ENCODE measurements at places on chromosomes 7 and 10. TPM values are rescaled to one million over a fixed set of nuclear protein-coding genes. Genes with fewer than 3 reads are reported as not detected.

GRCh38 chr10:76021398-76021797 is 590.0 kb downstream of the LRMDA start:
- no peak for DNase-seq

DNA sequence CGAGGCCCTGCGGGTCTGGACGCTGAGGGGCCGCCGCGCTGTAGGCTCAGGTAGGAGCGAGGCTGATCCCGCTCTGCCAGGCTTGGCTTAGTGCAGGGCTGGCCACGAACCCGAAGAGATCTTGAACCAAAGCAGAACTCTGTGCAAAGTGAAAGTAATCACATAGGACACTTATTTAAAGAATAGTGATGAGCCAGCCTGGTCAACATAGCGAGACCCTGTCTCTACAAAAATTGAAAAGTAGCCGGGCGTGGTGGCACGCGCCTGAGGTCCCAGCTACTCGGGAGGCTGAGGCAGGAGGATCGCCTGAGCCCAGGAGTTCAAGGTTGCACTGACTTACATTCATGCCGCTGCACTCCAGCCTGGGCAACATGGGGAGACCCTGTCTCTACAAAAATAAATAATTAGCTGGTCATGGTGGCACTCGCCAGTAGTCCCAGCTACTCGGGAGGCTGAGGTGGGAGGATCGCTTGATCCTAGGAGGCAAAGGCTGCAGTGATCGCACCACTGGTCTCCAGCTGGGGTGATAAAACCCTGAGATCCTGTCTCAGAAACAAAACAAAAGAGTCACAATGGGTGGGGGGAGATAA is 541 bp downstream of the ZSCAN25 start:
- DNase-seq = no peak

Gene CARD11
- polyA plus RNA-seq = 1.2 TPM

DNA sequence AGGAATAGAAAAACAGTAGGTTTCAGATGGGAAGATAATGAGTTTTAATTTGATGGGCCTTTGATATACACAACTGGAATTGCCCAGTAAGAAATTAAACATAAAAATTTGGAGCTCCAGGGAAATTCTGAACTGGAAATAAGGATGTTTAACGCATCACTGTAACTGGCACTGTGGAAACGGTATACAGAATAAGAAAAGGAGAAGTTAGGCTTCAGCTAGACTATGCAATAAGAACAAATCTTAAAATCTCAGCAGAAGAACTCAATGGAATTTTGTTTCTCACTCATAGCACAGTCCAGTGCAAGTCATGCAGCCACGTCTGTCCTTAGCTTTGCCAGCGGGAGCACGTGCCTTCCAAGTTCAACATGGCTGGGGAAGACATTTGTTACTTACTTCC is 52.9 kb upstream of the FGL2 start:
- no peak for DNase-seq

DNA sequence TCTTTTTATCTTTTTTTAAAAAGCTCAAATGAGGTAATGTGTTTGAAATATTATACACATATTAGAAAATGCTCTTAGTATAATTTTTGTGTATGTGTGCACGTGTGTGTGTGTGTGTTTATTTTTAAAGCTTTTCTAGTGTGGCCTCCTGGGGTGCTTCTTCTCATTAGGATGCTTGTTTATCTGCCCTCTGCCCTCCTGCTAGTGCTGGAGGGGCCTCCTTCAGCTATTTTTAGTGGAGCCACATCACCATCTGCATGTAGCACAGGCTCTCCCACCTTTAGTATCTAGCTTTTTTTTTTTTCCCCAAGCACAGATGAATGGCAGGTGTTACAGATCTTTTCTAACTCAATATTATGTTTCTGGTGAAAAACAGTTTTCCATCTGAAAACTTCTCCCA is 155.7 kb upstream of the TMEM229A start:
- no peak for DNase-seq

DNA sequence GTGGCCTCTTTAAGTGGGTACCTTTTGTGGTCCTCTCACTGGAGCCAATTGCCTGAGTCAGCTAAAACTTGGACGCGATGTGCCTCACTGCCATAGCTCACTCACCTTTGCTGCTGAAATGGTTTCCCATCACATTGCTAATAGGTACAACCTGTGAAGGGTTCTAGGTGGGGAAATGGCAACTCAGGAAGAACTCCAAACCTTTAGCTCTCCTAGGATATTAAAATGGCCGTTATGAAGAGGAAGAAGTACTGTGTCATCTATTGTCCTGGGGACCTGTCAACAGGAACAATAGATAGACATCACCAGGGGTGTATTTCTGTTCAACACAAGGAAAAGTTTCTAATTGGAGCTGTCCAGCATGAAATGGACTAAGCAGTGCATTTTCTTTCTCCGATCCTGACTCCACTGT is 1.2 kb upstream of the ZNF655 start:
- DNase-seq = no peak

- peak; percentile 44 for DNase-seq
These were observed 25.8 kb upstream of the TMEM120A start for GRCh38 chr7:76020031-76020714.

DNA sequence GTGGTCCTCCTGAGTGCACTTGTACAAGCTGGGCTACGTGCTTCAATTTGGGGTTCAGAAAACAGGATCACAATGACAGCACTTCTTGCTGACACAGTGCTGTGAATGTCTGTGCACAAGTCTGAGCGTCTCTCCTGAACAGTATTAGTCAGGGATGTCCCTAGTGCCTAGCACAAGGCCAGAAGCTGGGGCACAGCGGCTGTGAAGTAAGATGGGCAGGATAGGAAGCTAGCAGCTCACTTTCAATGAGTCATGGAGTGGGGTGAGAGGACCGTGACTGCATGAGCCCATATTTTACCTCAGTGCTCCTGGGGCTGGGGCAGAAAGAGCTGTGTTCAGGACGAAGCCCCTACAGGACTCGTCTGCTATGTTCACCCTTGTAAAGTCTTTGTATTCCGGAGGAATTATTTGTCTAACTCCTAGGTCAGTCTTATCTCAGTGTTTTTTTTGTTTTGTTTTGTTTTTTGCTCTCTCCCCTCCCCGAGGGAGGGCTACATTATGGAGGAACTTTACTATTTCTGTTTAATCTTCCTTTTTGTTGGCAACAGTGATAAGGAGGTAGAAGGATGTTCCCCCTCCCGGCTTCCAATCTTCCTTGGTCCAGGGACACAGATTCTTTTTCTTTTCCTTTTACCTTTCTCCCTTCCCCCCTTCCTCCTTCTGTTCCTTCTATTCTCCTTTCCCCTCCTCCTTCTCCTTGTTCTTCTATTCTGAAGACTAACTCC is 2.8 kb upstream of the LRMDA start:
- no peak for DNase-seq

DNA sequence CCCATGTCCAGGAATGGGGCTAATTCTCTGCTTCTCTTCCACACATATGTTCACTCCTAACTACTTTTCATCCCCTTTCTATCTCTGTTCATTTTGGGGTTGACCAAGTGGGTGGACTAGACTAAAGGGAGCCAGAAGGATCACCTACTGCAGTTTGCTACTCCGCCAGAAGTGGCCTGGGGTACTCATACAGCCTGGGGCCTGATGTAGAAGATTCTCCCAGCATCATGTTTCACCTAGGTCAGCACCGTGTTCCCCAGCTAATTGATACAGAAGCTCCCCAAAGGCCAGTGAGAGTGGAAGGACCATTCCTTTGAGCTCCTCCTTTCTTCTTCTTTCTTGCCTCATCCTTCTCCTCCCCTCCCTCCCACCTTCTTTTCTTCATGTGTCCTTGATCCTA is 19.6 kb upstream of the IFRD1 start:
- DNase-seq = no peak

DNA sequence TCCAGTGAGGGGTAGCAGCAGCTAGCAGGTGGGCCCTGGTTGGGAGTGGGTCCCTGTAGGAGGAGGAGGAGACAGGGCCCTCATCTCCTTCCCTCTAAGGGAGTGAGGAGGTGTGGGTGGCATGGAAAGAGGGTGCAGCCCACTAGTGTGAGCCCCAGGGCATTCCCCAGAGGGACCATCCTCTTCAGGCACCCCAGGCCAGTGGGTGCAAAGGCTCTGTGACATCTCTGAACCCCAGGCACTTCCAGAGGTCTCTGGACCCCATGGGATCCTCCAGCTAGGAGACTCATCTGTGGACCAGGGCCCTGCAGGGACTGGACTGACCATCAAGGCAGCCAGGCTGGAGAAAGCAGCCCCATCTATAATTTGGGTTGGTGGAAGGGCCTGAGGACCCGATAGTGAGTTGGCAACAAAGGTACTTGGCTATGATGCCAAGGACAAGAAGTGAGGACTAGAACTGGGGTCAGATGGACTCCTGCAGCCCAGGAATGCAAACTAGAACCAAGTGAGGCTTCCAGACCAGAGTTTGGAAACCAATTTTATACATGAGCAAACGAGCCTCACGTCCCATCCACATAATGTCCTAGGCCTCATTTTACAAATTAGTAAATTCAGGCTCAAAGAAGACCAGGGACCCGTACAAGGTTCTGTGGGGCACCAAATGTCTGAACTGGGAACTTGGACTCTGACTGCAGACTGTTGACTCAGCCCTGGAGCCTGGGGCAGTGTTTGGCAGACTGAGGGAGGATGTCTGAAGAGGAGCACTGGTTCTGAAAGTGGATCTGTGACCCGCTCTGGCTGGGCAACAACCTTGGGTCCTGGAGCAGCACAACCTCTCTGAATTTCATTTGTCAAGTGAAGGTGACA is 1.4 kb upstream of the VSTM4 start:
- DNase-seq = no peak

GRCh38 chr10:12041766-12042408 is 722 bp downstream of the UPF2 start:
- no peak for DNase-seq

- no peak for DNase-seq
These were observed 49.0 kb downstream of the HTRA1 start for GRCh38 chr10:122510326-122510725.

GRCh38 chr10:17673471-17674061 is 29.6 kb downstream of the STAM start:
- peak; percentile 8 for DNase-seq

Gene FGL2
- 12.8 TPM for polyA plus RNA-seq

DNA sequence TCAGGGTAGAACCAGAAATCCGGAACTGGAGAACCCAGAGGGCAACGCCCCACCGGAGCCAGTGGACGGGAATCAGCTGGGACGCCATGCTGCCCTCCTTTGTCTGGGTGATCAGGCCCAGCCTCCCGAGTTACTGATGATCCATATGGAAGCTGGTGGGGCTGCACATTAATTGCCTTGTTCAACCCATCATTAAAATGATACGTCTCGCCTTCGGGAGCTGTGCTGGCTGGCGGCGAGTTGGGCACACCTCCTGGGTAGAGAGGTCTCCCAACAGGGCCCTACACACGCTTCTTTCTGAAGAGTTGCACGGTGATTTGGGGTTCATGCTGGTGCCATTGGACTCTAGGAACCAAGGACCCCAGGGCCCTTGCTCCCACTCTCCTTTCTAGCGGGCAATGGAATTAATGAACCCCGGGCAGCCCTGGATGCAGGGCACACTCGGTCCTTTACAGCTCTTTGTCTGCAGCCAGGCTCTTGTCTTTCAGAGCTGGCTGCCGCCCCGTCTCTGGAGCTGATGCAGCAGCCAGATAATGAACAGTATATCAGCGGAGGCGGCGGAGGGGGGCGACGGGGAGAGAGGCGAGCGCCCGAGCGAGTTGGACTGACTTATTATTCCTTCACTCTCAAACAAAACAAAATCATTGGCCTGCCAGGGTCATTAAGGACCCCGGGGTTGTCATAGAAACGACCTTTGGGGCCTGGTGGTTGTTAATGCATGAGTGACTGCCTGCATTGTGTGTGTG is 412.2 kb upstream of the ZMIZ1 start:
- peak; percentile 80 for DNase-seq

DNA sequence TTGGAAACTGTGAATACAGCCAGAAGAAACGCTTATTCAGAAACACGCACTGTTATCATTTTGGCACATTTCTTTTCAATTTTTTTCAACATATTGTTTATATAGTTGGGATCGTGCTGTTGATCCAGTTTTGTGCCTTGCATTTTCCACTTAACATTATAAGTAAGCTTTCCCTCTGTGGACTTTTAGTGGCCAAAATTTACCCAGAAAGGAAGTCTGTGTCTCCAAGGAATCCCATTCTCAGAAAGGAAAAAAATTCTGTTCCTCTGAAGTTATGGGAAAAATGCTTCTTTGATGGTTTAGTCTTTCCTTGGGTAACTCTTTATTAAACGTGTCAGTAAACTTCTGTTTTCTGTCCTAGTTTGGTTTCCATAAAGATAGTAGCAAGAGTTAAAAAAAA is 280.0 kb downstream of the REEP3 start:
- DNase-seq = no peak

Gene CLRN3
- polyA plus RNA-seq = 0.18 TPM

Gene C10orf143
- polyA plus RNA-seq = 4.5 TPM

Gene KCNIP2
- polyA plus RNA-seq = 58.5 TPM

DNA sequence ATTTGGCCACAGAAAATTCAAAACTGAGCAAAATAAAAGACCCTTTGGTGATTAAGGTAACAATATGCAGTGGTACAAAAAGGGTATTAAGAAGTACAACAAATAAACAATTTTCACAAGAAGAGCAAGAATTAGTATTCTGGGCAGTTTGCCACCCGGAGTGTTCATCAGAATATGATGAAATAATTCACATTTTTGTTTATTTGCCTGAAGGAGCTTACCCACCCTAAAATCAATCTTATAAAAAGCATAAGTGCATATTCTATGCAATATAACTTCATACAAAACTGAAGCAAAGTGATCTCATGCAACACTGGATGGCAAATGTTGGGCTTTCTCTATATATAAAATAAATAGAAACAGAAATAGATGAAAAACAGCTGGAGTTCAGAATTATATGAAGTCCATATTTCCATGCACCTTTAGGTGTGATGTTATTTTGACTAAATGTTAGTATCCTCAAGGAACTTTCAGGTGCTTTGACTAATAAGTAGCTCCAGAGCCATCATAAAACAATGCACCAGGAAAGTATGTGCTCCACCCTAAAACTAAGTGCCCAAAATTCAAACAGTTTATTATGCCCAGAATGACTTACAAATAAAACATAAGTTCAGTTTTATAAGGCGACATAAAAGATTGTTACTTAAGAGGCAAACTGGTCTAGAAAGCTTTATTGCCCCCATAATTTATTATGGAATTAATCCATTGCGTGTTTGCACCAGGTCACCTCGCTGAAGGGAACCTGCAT is 474.3 kb downstream of the SEMA3D start:
- no peak for DNase-seq

DNA sequence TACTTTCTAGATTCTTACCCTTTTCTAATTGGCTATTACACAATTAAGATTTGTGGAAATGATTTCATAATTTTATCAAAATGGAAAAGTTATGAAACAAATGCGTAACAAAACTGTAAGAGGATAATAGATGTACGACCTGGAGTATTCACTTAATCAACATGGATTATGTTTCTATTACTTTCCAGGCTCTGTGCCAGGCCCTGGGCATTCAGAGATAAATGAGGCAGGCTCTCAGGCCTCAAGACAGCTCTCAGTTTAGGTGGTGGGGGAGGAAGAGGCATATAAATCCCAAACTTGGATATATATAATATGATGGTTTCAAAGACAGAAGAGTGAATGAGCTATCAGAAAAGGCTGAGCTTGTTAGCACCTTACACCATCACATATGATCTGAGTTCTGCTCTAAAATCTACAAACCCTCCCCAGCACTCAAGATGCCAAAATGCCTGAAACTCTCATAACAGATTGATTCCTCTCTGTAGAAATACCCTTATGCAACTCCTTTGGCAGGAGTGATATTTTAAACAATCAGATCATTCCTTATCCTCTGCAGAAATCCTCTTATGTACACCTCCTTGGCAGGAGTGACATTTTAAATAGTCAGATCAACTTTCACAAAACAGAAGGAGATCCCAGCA is 42.5 kb downstream of the ACBD5 start:
- no peak for DNase-seq

GRCh38 chr10:132696728-132697577 is 89.0 kb downstream of the NKX6-2 start:
- no peak for DNase-seq

- no peak for DNase-seq
These were observed 31.7 kb downstream of the PAPOLB start for GRCh38 chr7:4830176-4830575.

Gene LDB3
- polyA plus RNA-seq = 3.1 TPM

All from spinal cord (tissue), 10 donors.